ENCODE measurements at places on chromosomes 6 and 20.

GRCh38 chr20:24678351-24679106, 209.1 kb downstream of the SYNDIG1 start:
- no peak for DNase-seq

DNA sequence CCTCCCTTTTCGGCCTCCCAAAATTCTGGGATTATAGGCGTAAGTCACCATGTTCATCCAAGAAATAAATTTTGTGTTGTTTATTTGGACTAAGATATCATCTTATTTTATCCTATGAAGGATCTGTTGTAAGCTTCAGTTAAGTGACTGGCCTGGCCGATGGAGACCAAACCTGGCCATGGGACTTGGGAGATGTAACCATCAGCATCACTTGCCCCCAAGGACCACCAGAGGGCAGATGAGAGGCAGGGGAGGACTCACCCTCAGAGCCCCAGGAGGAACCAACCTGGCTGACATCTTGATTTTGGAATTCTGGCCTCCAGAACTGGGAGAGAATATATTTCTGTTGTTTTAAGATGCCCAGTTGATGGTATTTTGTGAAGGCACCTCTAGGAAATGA, 266.7 kb downstream of the CDH26 start:
- DNase-seq: no peak

DNA sequence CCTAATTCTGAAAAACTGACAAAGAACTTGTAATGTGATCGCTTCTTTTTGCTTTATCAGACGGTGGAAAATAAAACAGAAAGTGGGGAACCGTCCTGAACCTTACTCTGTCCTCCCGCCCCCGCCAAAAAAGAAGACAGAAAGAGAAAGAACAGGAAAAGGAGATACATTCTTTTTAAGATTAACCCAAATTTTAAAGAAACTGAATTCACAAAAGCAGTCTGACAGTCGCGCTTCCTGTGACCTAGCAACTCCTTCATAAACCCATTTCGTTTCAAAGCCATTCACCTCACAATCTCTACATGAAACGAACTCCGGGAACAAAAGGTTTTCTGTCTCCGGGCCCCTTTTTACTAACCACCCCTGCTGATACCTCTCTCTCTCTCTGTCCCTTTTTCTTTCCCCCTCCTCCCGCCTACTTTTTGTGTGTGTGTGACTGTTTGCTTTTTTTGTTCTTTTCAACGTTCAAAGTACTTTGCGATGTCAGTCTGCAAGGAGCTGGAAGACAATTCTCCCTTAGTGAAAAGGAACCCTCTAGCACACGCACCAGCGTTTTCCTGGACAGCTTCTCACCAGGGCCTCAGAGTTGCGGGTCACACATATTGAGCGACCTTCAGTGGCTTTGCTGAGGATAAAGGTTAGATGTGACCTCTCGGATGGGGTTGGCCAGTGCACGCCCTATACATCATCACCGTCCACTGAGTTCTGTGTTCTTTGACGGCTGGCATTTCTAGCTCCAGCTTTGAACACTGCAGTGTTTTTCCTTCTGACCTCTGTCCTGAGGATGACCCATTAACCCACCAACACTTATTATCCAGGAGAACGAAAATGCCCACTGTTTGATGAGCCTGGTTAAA, 530 bp upstream of the NEDD9 start:
- no peak for DNase-seq

DNA sequence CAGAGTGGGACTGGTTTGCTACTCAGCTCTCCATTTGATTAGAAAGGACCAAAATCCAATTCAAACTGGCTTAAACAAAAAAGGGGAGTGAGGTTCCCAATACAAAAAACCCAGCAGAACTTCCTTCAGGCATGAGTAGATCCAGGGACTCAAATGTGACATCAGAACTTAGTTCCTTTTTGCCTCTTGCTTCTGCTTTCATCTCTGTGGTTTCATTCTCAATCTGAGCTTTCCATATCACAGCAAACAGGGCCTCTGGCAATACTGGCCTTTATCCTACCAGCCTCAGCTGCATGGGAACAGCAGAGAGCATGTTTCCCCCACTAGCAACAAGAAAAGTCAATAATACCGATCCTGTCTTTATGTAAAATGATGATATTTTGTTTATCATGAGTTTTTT, 28.6 kb upstream of the PRELID3B start:
- DNase-seq: no peak

DNA sequence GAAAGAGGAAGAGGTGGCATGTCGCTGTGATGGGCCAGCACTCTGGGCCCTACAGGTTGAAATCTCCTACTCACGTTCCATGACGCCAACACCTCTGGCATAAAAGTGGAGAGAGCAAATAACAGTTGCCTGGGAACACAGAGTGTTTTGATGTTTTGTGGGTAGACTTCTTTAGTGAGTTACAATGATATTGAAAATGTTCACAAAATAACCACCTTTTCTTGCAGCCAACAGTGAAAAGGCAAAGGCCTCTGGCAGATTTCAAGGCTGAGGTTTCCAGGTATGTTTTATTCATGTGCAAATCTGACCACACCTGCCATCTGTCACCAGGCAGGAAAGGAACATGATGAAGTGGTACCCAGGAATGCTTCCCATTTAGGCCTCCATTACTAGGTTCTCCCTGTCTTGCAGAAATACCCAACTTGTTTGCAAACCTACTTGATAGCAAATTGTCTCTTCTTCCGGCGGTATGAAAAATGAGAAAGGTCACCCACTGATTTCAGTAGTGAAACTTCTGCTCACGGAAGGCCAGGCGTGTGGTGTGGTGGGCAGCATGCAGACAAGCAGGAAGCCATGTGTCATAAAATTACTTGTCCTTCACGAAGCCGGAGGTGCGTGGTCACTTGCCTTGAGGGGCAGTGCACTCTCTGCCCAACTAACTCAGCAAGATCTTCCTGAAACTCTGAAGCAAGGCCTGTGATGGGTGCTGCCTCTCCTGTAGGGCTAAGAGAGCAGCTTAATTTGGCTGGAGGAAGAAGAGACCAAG, 299.1 kb upstream of the PRDM1 start:
- DNase-seq: no peak

DNA sequence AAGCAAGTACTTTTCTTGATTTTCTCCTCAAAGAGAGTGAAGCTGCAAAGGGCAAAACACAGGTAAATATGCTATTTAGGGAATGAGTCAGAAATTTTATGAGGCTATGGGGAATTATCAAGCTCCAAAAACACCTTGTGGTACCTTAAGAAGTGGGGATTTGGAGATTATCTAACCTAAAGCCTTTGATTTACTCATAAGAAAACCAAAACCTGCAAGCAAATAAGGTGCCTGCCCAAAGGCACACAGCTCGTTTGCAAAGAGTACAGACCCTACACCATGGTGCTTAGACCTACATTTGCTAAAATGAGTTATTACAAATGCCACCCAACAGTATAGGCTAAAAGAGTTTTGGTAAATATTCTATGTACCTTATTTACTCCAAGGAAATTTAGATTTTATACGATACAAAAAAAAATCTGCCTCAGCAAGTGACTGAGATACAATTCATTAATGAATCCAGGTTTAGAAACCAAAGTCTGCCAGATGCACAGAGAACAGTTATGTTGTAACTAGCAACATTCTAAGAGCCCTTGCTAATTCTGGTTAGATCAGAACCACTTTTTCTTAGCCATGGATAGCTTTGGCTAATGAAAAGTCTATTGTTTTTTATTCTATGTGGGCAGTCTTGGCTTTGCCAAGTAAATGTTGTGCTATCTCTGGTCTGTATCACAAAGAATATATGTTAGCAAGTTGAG, 101.5 kb downstream of the KHDC1L start:
- no peak for DNase-seq

- DNase-seq: no peak
Observed at GRCh38 chr20:11799281-11799684, 118.4 kb upstream of the BTBD3 start.
